ENCODE measurements at places on chromosomes 3 and 15.
A peak's percentile ranks its signal among the peaks of the same experiment; 100 is the strongest.

GRCh38 chr3:105647047-105647446, 221.8 kb downstream of the CBLB start:
- no peak for ATAC-seq

DNA sequence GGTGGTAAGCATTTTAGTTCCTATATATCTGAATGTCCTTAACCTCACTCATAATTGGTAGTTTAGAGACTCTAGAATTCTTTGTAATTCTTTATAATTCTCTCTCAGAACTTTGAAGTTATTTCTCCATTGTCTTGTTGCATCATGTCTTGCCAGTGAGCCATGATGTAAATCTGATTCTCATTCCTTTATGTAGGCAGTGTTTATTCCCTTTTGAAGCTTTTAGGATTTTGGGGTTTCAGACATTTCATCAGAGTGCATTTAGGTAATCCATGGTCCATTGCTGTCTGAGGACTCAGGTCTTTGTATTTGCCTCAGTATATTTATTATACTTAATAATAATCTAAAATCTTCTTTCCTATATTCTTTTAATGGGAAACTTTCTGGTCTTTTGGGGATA, 20.6 kb downstream of the CMC1 start:
- ATAC-seq, result no peak

- ATAC-seq, result no peak
Measured at GRCh38 chr3:191290311-191291025, 38.7 kb upstream of the CCDC50 start.

GRCh38 chr15:41288464-41288863, 43.9 kb downstream of the OIP5 start:
- ATAC-seq, result no peak

GRCh38 chr3:43855674-43856299, 165.0 kb downstream of the ABHD5 start:
- ATAC-seq, result peak; percentile 68

Data from gastroesophageal sphincter (tissue), 4 donors.